ENCODE measurements at places on chromosomes 3 and 15.

DNA sequence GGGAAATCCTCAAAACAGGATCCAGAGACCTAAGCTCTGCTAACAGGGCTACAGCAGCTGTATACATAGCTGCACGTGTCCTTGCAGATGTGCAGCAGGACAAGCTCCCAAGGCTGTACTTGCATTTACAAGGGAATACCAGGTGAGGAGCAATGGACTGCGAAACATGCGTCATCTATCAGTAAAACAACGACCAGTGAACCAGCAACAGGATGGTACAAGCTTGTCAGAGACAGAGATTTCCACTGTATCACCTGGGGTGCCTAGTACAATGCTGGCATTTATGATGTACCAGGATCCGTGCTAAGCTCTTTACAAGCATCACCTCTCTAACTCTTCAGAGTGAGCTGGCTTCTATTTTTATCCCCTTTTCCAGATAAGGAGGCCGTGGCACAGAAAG lies 227.3 kb downstream of the FOXP1 start:
- DNase-seq = no peak

GRCh38 chr3:25137606-25138005 lies 290.5 kb upstream of the RARB start:
- DNase-seq = no peak

- DNase-seq = no peak
Measured at GRCh38 chr3:188712248-188712924, 459.4 kb upstream of the TPRG1 start.

DNA sequence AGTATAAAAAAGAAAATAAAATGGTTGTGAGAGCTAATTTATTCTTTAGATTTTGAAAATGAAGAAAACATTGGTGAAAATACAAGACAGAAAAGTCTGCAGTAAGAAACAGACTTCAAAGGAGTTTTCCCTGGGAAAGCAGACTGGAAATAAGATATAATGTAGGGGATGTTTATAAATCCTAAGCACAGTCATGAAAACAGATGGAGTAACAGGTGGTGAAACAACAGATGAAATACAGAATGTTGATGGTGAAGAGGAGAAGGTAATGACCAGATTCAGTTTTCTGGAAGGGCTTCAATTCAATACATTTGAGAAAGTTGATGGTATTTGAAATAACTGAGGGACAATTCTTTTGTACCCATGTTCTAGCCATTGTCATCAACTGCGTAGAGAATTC lies 353.9 kb downstream of the CHL1 start:
- no peak for DNase-seq

- DNase-seq = no peak
Measured at GRCh38 chr15:99486371-99487336, 79.1 kb upstream of the MEF2A start.

DNA sequence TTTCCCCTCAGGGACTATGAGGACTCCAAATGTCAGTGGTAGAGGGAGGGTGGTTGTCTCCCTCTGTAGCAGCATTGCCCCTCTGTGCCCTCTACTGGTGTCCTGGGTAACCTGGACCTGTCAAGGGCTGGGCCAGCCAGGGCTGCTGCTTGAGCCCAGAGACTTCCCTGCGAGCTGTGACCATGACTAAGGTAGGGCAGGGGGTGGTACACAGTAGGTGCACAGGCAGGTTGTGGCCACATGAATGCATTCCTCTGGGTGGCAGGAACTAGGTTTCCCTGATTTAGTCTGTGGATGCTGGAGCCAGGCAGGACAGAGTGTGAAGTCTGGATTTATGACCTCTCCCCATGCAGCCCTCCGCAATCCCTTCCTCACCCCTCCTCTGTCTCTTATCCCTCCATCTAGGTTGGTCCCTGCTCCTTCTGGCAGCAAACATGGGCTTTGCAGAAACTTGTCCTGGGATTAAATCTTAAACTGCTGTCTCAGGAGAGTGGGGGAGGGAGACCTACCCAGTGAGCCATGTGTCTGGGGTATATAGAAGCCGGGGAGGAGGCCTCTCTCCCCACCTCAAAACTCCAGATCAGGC lies 8.7 kb upstream of the SEMA3F start:
- no peak for DNase-seq

GRCh38 chr3:142086581-142087090 lies 62.7 kb downstream of the TFDP2 start:
- DNase-seq = no peak

GRCh38 chr15:89104172-89104564 lies 15.9 kb downstream of the ABHD2 start:
- DNase-seq = no peak

DNA sequence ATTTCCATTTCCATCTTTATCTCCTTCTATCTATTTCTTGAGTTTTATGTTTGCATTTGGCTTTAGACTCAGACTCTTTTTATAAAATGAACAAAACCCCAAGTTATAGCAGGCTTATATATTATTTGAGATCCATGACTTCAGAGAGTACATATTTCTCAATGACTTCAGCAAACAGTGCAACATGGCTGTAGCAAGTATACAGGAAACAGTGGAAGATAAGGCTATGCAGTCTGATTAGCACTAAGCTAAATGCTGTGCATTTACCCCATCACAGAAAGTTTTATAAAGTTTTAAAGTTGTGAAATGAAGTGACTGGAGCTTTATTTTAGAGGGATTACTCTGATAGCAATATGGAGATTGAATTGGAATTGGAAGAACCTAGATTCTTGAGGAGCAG lies 463.5 kb upstream of the TGFBR2 start:
- DNase-seq = no peak

- no peak for DNase-seq
Measured at GRCh38 chr3:126867190-126867862, 115.6 kb upstream of the PLXNA1 start.

DNA sequence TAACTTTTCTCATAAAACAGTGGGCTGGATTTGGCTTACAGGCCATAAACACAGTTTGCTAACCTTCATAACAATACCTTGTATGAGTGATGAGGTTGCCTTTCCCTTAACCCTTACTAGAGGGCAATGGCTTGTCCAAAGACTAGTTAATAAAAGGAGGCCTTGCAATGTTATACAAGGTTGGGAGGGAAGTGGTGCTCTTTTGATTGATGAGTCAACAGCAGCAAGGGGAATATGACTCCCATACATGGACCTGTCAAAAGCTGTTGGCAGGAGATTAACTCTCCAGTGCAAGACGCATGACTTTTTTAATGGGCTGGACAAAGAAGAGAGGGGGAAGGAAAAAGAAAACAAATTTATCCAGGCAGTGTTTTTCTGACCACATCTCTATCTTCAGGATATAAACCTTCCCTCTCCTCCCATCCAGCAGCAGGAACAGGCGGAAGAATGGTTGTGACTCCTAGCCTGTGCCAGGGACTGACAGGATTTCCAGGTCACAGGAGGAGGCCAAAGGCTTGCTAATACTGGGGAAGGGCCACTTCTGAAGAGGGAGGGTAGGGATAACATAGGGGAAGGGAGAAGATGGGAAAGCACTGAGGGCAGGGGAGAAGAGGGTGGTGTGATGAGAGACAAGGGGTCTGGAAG lies 35.2 kb upstream of the ARL14 start:
- no peak for DNase-seq

DNA sequence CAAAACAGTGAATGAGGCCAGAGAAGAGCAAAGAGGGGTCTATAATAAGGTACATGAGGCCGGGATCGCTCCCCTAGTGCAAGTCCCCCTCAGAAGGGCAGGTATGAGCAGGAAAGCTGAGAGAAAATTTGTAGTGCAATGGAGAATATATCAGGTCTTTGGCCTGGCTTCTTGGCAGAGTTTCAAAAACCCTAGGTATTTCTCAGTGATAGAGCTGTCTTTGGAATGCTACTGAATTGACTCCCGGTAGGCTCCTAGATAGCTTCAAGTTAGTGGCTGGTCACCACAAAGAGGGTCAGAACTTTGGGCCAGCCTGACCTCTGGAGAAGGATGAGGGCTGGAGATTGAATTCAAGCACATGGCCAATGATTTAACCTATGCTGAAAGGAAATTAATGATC lies 30.6 kb upstream of the OXTR start:
- no peak for DNase-seq

DNA sequence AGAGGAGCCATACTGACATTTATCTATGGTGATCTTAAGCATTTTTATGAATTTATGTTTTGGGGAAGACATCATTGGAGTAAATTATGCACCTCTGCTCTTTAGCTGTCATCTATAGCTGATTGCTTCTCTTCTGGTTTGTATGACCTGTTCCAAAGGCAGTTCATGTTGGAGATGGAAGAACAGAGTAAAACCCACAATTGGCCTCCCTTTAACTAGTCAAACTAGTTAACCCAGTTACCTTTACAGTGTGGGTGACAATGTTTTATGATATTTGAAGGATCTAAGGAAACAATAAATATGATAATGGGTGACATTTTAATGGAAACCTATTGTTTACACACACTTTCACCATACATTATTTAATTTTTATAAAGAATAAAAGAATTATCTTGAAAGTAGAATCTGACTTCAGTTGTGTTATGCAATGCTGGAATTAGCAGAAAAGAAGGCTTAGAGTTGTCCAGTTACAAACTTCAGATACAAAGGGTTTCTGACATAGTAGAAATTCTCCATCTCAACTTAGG lies 263.5 kb downstream of the NFKBIZ start:
- DNase-seq = no peak

DNA sequence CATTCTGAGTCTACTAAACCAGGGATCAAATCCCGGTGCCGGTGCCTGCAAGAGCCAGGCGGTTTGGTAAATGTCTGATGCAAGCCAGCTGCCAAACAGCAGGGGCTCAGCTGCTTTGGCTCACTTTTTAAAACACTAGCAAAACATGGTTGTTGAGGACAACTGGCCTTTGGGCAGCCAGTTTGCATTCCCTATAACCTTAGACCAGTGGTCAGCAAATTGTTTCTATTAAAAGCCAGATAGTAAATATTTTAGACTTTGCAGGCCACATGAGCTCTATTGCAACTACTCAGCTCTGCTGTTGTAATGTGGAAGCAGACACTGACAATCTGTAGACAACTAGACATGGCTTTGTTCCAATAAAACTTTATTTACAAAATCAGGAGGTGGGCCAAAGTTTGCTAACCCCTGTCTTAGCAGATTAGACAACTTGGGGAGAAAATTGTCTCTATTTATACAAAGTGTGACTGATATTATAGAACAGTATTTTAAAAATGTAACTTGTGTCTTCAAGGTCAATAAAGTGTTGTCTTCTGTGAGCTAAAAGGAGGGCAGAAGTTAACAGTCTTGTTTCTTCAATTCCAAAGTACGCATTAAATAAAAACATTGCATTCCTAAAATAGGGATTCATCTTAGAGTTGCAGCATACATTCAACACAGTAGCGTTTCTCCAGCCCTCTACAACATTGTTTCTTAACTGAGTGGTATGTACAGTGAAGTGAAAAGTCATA lies 67.6 kb downstream of the SSUH2 start:
- DNase-seq = no peak

- DNase-seq = no peak
Measured at GRCh38 chr15:45254405-45254804, 2.4 kb downstream of the SLC28A2 start.

DNA sequence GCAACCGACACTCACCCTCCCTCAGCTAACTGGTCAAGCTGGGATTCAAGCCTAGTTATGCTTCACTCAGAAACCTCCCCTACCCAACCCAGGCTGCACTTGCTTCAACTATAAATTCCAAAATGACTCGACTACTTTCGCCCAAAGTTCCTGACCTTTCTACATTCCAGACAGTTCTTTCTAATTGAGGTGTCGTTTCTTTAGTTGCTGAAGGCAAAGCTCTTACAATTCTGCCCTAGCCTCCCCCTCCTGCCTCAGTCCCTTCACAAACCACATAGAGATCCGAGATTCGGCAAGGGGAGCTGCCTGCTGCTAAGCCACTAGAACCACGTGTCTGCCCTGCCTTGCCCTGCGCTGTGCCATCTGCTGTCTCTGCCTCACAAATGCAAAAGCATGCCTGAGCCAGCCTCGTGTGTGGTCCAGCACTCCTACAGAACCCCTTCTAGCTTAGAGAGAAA lies 74.7 kb upstream of the SH3GL3 start:
- DNase-seq = no peak

GRCh38 chr15:75545064-75545463 lies 34.1 kb downstream of the PTPN9 start:
- DNase-seq = no peak

- DNase-seq = no peak
Measured at GRCh38 chr3:155233213-155233612, 60.3 kb downstream of the STRIT1 start.

GRCh38 chr3:139353920-139354556 lies 10.2 kb downstream of the MRPS22 start:
- DNase-seq = no peak

DNA sequence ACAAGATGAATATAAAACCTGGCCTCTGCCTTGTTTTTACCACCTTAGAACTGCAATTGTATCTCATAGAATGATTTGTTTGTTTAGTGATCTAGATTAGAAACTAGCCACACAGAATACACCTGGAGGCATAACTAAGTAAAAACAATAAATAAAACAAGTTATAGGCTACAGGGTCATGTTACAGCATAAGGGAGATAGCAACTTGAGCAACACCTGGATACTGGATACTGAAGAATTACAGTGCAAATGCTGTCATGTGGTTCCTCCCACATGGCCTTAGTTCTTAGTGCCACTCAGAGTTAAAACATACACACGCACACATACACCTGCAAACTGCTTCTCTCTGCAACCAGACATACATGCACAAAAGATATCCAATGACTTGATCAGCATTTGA lies 563.4 kb upstream of the DPPA4 start:
- DNase-seq = no peak

- DNase-seq = no peak
Measured at GRCh38 chr3:115381573-115381912, 234.5 kb upstream of the ZBTB20 start.

DNA sequence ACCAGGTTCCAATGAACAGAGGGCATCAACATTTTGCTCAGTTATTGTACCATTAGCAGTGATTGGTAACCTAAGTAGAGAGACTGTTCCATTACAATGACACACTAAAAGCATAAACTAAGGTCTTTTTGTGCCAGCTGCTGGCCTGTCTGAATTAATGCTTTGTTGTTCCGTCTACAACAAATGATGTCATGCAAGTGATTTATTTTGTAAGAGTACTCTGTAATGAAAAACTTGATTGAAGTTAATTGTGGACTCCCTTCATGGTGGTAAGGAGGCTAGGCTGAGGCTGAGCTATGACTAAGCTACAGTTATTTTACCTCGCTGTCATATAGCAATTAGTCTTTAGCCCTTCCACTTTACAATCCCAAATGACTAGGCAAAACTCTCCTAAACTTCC lies 23.2 kb downstream of the RCN2 start:
- DNase-seq = no peak

DNA sequence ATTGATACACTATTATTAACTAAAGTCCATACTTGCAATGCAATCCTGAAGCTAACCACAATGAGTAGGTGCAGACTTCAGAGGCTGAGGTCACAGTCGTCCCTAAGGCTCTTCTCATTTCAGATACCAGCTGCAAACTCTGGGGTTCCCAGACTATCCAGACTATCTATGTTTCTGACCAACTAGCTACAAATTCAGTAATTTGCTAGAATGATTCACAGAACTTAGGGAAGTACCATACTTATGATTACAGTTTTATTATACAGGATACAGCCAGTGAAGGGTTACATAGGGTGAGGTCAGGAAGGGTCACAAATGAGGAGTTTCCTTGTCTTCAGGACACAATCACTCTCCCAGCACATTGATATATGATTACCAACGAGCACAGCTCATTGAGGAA lies 36.5 kb downstream of the PPM1L start:
- DNase-seq = no peak

Data from activated T-helper 1 cell treated with anti-CD3 and anti-CD28 coated beads, Interleukin-2, amount 50 U/mL, for 16 hours (primary cell).